ENCODE measurements at places on chromosomes 1 and 21.

DNA sequence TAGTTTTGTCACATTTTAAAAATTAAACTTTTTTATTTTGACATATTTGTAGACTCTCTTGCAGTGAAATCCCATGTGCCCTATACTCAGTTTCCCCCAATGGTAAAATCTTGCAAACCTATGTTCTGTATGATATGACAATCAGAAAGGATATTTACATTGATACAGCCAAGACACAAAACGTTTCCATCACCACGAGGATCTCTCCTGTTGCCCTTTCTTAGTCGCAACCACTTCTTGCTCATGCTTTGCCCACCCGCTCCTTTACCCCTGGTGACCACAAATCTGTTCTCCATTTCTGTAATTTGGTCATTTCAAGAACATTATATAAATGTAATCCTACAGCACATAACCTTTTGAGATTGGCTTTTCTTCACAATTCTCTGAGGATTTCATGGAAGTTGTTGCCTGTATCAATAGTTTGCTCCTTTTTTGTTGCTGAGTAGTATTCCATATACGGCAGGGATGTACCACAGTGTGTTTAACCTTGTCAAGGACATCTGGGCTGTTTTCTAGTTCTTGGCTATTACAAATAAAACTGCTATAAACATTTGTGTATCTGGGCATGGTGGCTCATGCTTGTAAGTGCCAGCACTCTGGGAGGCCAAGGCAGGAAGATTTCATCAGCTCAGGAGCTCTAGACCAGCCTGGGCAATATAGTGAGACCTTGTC lies 14.0 kb upstream of the BATF3 start:
- DNase-seq, result no peak

- no peak for DNase-seq
Observed at GRCh38 chr1:216686860-216687766, 36.1 kb downstream of the ESRRG start.

DNA sequence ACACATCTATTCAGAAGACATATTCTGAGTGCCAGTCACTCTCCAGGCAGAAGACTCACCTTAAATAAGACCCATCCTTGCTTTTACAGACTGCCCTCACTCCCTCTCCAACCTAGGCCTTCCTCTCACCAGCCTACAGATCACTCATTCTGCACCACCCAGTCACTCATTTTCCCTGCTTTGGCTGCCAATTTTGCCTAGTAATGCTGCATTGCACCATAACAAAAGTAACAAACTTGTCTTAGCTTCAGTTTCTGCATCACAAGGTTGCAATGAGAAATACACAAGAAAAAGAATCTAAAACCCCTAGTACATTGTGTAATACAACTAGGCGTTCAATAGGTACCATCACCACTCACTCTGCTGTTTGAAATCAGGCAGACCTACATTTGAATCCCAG lies 292.4 kb downstream of the PLPP3 start:
- no peak for DNase-seq

GRCh38 chr21:37538971-37539590 lies 172.5 kb downstream of the DYRK1A start:
- DNase-seq, result no peak

GRCh38 chr1:56811331-56811730 lies 7.9 kb downstream of the FYB2 start:
- no peak for DNase-seq

DNA sequence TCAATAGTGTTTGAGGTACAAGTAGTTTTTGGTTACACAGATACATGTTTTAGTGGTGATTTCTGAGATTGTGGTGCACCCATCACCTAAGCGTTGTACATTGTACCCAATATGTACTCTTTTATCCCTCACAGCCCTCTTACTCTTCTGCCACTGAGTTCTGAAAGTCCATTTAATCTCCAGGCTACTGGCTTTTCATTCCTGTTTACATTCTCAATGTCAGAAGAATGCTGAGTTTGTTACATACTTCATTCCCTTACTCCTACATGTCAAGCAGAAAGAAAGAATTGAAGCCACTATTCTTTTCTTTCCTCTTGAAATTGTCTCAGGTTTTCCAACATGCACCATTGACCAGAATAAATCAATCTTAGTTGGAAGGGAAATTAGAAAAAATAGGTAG lies 1565.9 kb downstream of the PLA2G4A start:
- no peak for DNase-seq

- peak; percentile 67 for DNase-seq
Observed at GRCh38 chr1:116737020-116737854, 17.0 kb upstream of the CD2 start.

DNA sequence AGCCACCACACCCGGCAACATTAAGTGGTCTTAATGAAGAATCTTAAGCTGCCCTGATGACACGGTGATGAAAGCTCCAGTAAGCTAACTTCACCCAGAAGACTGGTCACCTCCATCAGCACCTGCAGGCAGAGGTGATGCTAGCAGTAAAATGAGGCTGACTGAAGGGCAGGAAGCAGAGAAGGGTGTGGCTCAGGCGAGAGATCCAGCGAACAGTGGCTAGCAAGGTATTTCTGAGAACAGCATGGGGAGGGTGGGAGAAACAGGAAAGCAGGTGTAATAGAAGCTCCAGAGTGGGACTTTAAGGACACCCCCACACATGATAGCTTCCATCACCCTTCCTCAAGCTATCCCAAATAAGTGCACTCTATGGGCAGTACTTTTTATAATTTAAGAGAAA lies 15.9 kb upstream of the DISP1 start:
- DNase-seq, result no peak

DNA sequence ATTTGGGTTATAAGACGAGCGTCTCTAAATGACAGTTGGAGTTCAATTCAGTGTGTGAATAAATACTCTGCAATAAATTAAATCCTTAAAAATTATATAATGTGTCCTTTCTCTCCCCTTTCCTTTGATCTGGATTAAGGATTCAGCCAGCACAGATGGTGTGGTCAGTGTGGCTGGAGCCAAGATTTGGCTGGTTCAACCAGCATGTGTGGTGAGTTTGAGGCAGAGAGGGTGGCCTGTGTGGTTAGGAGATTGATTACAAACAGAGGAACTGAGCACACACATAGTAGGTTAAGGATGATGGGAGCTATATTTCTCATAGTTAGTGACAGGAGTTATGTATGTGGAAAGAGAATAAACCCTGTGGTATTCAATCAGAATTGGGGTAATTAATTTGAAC lies 14.2 kb upstream of the AMIGO1 start:
- no peak for DNase-seq

- peak; percentile 57 for DNase-seq
Observed at GRCh38 chr1:147334292-147334691, 91.8 kb downstream of the CHD1L start.

- no peak for DNase-seq
Observed at GRCh38 chr1:201006450-201006849, 17.1 kb downstream of the KIF21B start.

DNA sequence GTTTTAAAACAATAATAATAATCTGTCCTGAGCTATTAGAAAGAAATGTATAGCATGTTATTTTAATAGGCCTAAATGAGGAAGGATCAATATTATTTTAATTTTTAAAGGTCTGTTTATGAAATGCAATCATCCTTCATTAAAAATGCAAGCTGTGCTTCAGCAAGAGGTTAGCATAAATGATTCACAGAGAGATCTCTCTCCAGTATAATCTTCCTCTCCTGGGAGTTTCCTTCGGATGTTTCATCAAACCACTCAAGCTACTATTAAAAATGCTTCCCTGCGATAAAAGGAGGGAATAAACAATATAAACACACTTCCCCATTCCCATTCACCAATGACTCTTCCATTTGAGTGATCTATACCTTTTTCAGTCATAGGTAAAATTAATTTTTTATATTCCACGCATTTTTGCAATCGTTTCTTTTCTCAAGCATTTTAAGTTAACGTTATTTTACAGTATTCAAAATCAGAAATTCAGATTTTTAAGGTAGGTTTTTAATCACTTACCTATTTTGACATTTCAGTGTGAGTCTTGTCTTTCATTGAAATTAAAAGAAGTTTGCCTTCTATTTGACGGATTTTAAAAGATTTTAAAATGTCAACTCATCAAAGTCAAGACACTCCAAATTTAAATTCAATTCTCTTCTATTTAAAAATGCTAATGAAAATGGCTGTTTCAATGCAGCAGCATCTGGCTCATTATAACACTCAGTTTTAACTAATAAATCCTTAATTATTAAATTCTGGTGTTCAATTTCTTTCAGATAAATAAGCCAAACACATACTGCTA lies 64.3 kb downstream of the RERE start:
- no peak for DNase-seq

- DNase-seq, result no peak
Observed at GRCh38 chr1:100730130-100730529, 10.6 kb downstream of the VCAM1 start.

DNA sequence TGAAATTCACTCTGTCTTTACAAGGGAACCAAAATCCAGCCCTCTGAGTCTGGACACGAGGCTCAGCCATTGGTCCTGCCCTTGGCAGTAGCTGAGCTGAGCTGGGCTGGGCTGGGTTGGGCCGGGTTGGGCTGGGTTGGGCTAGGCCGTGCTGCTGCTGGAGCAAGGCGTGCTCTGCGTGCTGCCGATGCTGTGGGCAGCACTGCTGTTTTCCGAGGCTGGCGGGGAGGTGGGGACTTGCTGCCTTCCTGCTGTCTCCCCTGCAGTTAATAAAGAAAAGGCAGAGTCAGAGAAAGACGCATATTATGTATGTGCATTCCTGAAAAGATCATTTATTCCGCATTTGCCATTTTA lies 182.9 kb downstream of the CDC7 start:
- no peak for DNase-seq

- no peak for DNase-seq
Observed at GRCh38 chr1:77143529-77144121, 75.6 kb downstream of the PIGK start.

DNA sequence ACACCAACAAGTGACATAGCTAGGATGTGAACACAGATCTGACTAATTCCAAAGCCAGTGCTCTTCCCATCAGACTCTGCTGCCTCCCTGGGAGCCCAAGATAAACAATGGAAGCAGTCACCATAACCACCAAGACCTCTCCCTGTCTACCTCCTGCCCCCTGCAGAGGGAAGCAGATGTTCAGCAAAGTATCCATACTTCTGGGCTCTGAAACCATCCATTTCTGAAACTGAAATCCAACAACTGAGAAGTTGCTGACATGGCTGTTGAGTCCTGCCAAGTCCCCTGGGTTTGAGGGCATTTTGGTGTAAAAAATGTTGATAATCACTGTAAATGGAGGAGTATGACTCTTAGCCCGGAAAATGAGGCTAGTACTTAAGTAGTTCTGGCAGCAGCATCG lies 102.1 kb downstream of the TYW3 start:
- DNase-seq, result no peak

DNA sequence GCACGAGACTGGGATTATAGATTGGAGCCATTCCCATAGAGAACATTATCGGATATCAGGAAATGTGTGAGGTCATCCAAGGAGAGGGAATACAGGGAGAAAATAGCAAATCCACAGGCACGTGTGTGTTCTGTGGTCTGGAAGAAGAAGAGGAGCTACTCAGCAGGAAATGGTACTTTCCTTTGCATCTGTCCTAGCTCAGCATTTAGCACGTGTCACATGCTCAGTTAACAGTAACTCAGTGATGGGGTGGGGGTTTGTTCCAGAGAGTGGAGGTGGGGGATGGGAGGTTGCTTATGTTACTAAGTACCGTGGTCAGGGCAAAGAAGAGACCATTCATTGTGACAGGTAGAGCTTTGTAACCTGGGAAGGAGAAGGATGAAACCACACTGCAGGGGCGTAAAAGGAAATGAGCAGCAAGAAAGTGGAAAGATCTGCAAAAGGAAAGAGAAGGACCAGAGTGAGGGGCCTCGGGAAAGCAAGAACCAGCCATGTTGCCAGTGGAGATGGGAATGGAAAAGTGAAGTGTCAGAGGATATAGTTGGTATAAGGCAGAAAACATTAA lies 100.4 kb downstream of the ATP5PO start:
- no peak for DNase-seq

DNA sequence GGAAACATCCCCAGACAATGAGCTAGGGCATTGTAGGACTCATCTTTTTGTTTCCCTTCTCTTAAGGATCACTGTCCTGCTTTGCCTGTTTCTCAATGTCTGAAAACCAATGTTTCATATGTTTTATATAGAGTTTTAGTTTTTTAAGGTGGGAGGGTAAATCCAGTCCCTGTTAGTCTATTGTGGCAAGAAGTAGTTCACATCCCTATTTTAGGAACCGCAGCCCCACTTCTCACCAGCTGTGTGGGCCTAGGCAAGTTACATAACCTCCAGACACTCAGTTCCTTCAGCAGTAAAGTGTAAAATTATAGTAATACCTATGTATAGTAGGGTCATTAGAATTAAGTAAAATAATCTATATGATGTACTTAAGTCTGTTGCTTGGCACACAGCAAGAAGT lies 105.8 kb upstream of the WLS start:
- no peak for DNase-seq

DNA sequence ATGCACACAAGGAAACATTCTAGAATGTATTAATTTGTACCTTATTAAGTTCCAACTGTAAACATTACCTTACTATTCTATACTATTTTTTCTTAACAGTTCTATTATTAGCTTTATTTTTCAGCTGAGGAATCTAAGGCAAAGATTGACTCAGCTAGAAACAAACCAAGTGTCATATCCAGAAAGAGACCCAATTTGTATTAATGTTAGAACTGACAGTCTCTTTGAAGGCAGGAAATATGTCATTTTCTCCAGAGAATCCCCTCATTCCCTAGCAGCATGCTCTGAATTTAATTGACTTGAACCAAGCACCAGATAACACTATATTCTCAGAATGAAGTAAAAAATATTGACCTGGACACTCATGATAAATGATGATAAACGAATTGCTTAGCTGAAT lies 81.4 kb upstream of the PLPPR5 start:
- no peak for DNase-seq

DNA sequence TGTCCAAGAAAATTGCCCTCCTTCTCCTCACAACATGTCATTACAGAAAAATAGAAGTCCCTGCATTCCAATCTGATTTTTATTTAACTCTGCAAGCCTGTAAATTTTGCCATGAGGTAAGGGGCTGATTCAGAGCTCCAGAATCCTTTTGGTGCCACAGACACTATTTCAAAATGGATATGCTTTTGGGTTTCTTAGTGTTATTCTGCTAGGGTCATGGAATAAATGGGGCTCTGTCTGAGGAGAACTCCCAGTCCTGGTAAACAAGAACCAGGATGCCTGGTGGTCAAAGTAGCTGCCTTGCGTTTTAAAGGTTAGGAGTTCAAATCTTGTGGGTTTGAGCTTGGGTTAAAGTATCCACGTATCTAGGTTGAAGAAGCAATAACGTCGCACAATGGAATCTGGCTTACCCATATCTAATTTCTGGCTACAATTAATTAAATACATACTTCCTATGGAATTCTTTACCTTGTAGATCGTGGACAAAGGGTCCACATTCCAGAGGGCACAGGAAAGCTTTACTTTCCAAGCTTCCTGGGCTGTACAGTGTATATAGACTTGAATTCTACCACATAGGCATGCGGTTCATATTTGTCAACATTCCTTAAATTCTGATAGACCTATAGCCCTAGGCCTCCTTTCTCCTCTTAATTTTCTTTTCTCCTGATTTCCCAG lies 98.0 kb upstream of the CDC42BPA start:
- no peak for DNase-seq

- DNase-seq, result no peak
Observed at GRCh38 chr1:18950401-18951026, 6.0 kb downstream of the IFFO2 start.

- no peak for DNase-seq
Observed at GRCh38 chr1:70318191-70318590, 36.3 kb downstream of the ANKRD13C start.

Measured in NCI-H774 (cell line).